ENCODE measurements at places on chromosomes 4 and X.
A peak's percentile ranks its signal among the peaks of the same experiment; 100 is the strongest.

- no peak for DNase-seq
Measured at GRCh38 chr4:31788676-31789075, 1068.5 kb downstream of the PCDH7 start.

- no peak for DNase-seq
Measured at GRCh38 chr4:172942840-172943239, 225.8 kb upstream of the GALNT7 start.

DNA sequence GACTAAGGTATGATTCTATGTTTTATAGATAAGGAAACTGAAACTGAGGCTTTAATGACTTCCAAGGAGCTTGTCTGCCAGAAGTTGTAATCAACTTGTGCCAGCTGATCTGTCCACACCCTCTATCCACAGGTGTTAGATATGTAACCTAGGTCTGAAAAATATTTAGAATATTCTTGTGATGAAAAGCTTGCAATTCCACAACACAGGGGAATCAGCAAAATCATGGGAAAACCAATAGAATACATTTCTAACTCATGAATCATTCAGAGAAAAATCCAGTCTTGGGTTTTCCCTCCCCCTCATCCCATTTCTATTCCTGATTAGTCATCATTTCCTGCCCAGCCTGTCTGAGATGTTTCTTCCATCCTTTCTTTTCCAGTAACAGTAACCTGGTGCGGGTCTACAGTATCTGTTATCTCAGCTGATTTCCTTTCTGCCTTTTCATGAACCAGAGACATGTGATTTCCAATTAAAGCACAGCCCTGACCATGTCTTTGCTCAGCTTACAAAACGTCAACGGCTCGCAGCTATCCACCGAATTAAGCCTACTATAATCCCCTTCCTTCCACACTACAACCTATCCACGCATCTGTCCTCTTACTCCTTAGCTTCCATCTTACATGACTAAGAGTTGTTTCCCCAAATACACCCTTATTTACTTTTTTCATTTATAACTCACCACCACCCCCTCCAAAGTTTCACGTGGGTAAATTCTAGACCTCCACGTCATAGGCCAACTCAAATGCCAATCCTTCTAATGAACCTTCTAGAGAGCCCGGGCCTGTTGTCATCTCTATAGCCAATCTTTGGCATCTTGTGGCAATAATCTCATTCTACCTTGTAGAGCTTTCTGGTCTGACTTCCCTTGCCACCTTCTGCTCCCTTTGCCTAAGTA lies 961 bp upstream of the NOCT start:
- no peak for DNase-seq

- no peak for DNase-seq
Measured at GRCh38 chrX:115573185-115573584, 12.2 kb downstream of the PLS3 start.

DNA sequence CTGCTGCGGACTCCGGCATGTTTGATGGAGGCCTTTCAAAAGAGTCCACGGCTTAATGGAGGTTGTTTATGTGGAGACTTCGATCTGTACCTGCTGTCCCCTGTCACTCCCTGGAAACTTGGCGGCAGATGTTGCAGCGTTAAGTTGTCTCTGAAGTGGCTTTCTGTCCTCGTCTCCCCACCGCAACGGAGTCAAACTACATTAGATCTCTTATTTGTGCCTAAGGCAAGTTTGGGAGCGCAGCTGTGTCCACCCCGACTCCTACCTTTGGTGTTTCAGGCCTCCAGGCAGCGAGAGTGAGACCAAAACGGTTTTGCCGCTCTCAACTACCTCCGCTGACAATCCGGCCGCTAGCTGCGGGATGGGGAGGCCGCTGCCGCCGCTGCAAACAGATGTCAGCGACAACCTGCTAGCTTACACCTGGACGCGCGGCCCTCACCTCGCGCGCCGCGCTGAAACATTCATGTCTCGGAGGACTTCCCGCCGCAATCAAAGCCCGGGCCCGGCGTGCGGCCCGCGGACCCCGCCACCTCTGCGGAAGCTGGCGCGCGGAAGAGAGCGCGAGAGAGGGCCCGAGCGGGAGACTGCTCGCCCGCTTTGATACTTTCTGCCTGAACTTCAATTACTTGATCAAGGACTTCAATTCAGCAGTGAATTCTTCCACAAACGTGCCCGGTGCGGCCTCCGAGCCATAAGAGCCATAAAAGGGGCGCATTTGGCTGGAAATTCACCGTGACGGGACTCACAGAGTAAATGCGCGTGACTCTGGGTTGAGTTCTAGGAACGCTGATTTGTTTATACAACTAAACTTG lies 108.4 kb downstream of the ANTXR2 start:
- DNase-seq = no peak

DNA sequence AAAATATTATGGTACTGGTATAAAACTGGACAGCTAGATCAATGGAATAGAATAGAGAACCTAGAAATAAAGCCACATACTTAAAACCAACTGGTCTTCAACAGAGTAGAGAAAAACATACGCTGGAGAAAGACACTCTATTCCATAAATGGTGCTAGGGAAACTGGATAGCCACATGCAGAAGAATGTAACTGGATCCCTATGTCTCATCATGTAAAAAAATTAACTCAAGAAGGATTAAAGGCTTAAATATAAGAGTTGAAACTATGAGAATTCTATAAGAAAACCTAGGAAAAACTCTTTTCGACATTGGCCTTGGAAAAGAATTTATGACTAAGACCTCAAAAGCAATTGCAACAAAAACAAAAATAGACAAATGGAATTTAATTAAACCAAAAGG lies 114.6 kb downstream of the PCDH18 start:
- DNase-seq = no peak

DNA sequence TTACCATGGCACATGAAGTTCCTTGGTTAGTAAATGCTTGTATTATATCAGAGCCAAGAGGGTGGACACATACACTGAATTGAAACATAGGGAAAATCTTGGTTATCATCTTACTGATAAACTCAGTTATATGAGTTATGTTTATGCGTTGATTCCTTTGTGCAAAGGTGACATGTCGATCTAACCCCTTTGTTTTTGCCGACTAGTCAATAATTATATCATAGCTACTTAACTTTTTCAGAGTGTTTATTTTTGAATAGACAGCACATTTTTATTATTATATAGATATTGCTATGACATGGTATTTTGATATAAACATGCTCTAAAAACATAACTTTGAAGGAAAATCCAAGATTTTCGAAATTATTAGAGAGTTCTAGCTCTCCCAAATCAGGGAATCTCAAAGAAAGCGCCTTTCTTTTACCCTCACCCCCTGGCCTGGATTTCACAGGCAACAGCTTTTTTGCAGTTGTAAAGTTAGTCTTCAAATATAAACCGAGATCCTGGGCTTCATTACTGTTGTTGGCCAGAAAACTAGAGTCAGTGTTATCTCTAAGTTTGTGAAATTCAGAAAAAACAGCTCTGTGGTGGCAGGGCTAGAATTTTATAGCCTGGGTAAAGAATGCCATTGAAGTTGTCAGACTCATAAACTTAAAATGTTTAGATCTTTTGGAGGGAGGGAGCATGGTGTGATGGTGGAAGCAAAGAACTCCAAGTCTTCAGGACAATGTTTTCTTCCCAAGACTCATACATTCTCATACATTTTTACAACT lies 45.8 kb upstream of the PITX2 start:
- DNase-seq = no peak

GRCh38 chr4:95224402-95224801 lies 324.4 kb downstream of the UNC5C start:
- DNase-seq = no peak

DNA sequence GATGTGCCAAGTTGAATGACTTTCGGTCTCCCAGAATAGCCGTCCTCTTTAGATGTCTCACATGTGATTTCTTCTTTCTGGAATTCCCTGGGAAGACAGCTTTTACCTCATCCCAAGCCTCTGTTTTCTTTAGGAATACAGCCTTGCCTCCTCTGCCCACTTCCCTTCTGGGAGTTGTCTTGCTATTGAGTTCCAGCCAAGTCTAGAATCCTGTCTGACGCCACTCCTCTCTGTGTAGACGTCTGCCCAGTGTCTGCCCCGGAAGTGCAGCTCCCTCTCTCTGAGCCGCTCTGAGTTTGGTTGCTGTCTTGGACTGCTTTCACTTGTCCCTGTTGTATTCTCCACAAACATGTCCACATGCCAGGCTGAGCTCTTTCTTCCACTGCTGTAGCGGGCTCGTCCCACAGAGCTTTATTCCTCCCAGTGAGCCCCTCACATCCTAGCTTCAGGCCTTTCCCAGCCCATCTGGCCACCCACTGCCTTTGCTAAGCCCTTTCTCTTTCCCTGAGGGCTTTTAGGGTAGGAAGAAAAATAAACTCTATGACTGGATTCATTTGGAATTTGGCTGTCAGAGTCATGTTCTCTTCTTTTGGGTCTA lies 9.0 kb upstream of the IGFBP7 start:
- DNase-seq = no peak

- no peak for DNase-seq
Measured at GRCh38 chr4:88514557-88515511, 8.7 kb downstream of the PYURF start.

DNA sequence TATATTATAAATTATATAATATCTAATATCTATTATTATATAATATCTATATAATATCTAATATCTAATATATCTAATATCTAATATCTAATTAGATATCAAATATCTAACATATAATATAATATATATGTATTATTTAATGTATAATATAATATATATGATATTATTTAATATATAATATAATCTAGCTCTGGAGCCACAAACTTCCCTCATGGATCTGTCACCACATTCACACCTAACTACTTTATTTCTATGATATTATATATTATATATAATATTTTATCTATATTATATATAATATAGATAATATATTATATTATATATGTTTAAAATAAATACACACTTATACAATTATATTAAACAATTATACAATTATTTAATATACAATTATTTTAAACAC lies 667.5 kb downstream of the KCTD8 start:
- no peak for DNase-seq

GRCh38 chr4:100826067-100826466 lies 308.2 kb upstream of the EMCN start:
- DNase-seq = no peak

GRCh38 chrX:103157496-103158316 lies 57.2 kb upstream of the BEX4 start:
- DNase-seq = no peak

GRCh38 chr4:40924096-40924792 lies 174.5 kb downstream of the NSUN7 start:
- DNase-seq = peak; percentile 19

All from activated T-helper 1 cell treated with Interleukin-2 at 50 U/mL for 16 hours (primary cell).